ENCODE measurements at places on chromosomes 3 and 15.

DNA sequence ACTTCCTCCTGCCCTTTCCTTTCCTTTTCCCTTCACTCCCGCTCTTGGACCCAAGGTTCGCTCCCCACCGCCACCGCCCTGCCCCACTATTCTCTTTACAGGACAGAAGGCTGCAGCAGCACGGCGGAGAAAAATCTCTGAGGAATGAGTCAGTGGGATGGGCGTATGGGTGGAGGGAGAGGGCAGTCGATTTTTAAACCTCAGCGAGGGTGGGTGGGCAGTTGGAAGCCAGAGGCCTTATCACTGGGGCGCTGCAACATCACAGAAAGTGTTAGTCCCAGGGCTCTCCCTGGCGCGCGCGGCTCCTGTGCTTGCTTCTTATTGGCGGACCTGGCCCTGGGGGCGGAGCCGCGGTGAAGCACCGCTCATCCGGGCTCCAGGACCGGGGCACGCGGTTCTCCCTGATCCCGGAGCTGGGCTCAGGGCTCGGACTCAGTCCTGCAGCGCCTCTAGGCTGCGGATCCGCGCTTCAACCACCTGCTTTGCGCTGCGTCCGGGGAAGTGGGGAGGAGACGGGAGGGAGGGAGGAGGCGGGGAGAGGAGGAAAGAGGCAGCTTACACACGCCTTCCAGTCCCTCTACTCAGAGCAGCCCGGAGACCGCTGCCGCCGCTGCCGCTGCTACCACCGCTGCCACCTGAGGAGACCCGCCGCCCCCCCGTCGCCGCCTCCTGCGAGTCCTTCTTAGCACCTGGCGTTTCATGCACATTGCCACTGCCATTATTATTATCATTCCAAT lies at the start of gene ALCAM:
Gene ALCAM, plus strand, starts transcription at position 584 of the 737 bp plus-strand sequence.
- DNase-seq, result peak; percentile 79

- no peak for DNase-seq
These were observed 600.3 kb downstream of the OTOL1 start for GRCh38 chr3:162096874-162097273.

DNA sequence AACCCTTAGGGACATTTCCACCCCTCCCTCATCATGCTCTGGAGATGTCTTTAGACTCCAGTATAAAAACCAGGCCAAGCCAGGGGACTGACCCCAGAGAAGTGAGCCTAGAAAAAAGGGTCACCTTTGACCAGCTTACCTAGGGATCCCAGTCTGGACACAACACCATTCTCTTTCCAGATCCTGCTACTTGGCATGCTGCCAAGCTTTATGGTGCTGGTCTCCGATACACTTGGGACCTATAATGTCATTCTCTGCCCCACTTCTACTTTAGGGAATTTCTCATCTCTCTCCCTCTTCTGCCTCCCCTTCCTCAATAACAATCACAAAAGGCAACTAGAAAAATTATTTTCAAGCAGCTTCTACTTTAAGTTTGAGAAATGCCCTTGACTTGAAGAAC lies 124.4 kb downstream of the LRRN1 start:
- DNase-seq, result no peak

- no peak for DNase-seq
These were observed 65.8 kb downstream of the DTWD1 start for GRCh38 chr15:49686599-49686998.

- DNase-seq, result no peak
These were observed 272.9 kb downstream of the FEZF2 start for GRCh38 chr3:62100282-62100989.

DNA sequence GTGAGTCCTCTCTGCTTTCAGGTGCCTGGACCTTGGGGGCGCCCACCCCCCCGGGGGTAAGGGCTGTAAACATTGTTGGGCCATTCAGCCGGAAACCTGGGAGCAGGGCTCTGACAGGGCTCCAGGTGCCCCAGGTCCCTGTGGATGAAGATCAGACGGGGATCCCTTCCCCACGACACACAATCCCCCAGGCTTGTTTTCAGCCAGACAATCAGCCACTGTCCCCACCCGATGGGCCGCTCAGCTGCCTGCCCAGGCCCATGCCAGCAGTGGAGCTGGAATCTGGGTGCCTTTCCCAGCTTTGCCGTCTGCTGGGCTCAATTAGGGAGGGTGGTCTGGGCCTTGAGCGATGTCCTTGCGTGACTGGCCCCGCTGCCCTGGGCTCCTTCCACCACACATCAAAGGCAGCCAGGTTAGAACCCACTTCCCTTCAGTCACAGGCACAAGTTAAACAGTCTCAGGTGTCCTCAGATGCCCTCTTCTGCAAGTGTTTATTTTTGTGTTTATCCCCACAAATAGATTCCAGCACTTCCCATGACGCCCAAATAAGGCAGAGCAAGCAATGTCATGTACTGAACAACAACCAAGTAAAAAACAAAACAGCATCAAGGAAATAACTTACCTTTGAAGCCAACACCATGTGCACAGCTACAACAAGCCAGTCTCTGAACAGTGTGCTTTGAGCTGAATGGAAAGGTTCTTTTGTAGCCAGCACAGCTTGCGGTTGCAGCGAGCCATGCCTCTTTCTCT lies 77.0 kb upstream of the ALDH1A3 start:
- DNase-seq, result no peak

GRCh38 chr15:93478947-93479346 lies 389.9 kb upstream of the RGMA start:
- no peak for DNase-seq

GRCh38 chr3:155185631-155186071 lies 105.5 kb downstream of the MME start:
- no peak for DNase-seq

GRCh38 chr15:28021281-28022039 lies 77.7 kb downstream of the OCA2 start:
- no peak for DNase-seq

- no peak for DNase-seq
These were observed 7.5 kb upstream of the UACA start for GRCh38 chr15:70770863-70771262.

DNA sequence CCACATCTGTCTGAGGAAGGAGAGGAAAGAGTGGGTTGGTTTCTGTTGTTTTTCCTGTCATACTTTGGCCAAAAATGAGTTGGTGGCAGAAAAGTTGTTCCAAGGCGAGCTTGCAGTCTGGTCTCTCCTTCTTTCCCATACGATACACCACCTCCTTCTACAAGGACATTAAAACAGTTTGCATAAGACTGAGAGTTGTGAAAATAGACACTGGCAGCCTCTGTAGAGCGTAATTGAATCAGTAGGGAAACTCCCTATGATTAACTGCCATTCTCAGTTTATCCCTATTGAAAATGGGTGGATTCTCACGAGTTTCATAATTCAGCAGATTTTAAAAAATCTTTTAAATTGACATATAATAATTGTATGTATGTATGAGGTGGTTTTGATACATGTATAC lies 3.7 kb upstream of the LSG1 start:
- no peak for DNase-seq

- DNase-seq, result no peak
These were observed 21.0 kb downstream of the SLCO2A1 start for GRCh38 chr3:134008630-134009156.

DNA sequence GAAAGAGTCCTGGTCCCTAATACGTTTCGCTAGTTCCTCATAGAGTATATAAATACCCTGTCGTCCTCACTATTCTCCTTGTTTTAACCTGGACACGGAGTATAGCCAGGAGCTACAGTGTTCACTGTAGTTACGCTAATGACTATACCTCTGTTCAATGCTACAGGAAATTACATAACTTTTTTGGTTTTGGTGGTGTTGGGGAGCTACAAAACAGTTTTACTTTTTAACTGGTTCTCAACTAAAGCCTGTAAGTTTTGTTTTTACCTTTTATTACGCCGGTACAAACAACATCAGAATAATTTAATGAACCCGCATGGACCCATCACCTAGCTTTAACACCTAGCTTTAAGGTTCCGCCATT lies 1.5 kb downstream of the LMLN start:
- no peak for DNase-seq

- DNase-seq, result no peak
These were observed 55.8 kb downstream of the RSRC1 start for GRCh38 chr3:158165730-158166129.

GRCh38 chr3:52487050-52487787 lies 7.9 kb upstream of the STAB1 start:
- no peak for DNase-seq

DNA sequence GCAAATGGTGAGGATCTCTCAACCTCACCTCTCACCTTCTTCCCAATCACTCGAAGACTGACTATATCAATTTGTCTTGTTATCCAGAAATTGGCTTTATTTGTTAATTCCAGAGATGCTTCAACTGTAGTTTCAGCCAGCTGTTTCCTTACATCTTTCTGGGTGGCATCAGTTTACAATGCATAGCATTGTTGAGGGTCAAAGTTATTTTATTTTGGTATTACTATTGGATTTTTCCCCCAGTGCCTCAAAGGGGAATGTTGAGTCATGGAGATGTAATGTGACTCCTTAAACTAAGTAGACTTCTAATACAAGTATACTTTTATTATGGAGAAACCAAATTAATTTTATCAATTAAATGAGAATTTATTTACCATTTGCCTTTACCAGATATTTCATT lies 351.6 kb downstream of the TIGIT start:
- no peak for DNase-seq

GRCh38 chr15:31268911-31269784 lies 57.5 kb upstream of the KLF13 start:
- DNase-seq, result no peak

DNA sequence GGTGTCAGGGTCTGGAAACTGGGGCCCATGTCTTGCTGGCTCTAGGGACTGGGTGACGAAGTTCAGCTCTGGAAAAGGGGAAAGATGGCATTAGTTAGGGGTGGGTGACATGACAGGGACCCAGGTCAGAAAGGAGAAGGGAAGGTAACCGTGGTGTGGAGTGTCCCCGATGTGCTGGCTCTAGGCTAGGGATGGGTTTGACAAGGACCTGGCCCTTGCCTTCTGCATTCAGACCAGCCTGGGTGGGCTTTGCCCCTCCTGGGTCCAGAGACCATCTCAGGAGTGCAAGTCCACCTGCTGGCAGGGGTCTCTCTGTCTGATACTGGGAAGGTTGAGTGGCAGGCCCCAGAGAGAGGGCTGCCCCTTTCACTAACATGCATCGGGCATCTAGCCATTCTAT lies 28.7 kb upstream of the ATP2B2 start:
- no peak for DNase-seq

DNA sequence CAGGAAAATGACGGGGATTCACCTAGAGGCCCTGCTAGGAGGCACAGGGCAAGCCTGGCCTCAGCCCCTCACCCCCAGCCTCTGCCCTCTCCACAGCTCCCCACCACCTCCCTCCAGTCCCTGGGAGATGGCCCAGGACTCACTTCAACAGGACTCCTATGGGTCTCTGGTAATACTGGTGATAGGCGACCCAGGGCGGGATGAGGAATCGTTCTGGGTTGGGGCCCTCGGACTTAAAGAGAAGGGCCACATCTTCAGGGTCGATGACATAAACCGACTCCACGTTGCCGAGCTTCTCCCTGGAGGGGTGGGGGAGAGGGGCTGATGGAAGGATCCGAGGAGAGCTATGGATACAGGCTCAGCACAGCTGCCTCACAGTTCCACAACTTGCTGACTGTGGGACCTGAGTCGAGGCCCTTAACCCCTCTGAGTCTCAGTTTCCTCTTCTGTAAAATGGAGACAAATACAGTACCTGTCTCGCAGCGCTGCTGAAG lies 19.6 kb downstream of the CYP11A1 start:
- no peak for DNase-seq

DNA sequence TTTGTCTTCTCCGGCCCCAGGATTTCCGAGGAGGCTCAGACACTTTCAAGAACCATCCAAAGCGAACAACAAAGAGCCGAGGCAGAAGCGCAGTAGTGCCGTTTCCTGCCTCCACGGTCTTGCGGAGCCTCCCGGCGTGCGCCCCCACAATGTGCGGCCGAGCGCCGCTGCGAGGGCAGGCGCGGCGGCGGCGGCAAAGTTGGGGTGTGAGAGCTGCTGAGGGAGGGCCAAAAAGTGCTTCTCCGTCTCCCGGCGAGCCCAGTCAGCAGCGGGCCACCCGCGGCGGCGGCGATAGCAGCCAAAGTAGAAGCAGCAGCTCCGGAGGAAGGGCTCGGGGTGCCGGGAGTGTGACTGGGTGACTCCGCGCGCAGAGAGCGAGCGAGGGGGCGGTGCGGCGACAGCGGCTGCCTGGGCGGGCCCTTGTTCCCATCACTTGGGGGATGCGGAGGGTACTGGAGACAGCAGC lies 749.1 kb downstream of the ROBO1 start:
- DNase-seq, result no peak

DNA sequence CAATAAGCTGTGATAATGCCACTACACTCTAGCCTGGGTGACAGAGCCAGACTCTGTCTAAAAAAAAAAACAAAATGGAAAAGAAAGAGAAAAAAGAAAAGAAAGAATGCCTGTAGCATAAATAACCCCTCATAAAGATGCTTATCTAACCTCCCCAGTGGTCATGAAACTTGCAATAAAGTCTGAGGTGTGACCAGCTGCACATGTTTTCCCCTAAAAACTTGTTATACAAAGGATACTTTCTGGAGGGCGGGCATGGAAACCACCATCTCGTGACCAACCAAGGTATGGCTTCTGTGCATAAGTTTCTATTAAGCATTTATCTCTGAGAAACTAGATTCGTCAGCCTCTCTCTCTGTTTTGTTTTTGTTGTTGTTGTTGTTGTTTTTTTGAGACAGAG lies 21.8 kb downstream of the CCDC32 start:
- no peak for DNase-seq

DNA sequence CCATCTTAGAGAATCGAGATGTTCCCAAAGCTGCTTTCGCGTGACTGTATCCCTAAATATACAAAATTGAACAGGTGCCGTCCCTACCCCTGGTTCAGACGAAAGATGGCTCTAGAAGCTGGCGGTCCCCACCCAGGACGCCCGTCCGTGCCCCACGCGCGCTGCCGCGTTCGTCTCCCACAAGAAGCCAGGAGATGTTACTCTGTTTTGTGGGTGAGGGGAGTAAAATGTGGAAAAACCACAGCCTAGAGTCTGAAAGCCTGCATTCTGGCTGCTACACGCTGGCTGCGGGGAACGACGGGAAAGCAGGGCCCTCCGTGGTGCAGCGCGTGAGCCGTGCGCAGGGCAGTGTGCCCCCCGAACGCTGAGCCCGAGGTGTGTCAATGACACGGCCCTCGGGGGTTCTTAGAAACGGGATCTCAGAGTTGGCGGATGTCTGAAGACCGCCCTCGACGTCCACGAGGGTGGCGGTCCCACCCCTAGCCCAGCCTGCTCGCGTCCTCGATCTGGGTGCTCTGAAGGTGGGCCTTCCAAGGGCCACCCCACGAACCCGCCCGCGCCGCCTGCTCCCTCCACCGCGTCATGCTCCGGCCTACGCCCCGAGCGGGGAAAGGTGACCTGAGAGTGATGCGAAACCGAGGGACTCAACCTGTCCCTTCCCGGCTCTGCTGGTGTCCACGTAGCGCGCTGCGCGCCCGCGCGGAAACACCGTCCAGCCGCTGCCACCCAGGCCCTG lies 95.6 kb downstream of the OCA2 start:
- no peak for DNase-seq

DNA sequence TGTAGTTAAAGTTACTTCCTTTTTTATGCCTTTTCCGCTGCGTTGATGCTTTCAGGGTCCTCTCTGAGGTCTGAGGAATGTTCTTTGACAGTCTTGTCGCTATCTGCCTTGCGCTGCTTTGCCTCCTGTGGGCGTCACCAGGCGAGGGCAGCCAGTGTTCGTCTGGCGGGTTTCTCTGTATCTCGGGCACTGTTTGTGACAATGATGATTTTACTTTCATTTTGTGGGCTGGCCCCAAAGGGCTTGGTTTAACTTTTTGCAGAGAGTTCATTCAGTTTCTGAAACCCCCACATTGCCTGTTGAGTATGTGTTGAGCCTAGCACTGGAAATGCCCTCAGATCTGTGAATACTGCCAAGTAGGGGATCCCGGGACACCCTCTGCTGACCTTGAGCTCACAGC lies 24.6 kb upstream of the SACM1L start:
- DNase-seq, result peak; percentile 74

- DNase-seq, result no peak
These were observed 33.5 kb downstream of the CHCHD6 start for GRCh38 chr3:126737527-126737926.
